ENCODE measurements at places on chromosomes 12 and 14.

- DNase-seq, result no peak
These were observed 51.6 kb upstream of the PIWIL1 start for GRCh38 chr12:130286041-130286440.

GRCh38 chr12:118144499-118144898 is 8.6 kb downstream of the PEBP1 start:
- DNase-seq, result no peak

GRCh38 chr14:88473791-88474190 is 81.0 kb downstream of the PTPN21 start:
- DNase-seq, result peak; percentile 65

DNA sequence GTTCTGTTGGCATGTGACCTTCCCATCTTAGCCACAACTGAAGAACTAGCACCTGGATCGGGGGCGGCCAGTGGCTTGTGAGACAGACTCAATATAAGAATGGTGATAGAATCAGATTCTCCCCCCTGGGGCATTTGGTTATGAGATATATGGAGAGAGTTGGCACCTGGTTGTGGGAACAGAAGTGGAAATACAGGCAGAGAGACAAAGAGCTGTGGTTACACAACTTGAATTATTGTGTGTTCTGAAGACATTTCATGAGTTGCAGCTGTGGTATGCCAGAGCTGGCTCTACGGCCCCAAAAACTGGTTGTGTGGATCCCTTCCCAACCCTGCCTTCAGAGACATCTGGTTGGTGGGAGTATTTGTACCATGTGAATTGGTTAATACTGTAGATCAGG is 2.9 kb upstream of the MSRB3 start:
- no peak for DNase-seq

GRCh38 chr12:87981495-87981894 is 47.7 kb downstream of the C12orf50 start:
- DNase-seq, result no peak

- DNase-seq, result no peak
These were observed 30.6 kb downstream of the STK38L start for GRCh38 chr12:27274706-27275105.

- DNase-seq, result no peak
These were observed 864.7 kb downstream of the SLC6A15 start for GRCh38 chr12:84047881-84048280.

DNA sequence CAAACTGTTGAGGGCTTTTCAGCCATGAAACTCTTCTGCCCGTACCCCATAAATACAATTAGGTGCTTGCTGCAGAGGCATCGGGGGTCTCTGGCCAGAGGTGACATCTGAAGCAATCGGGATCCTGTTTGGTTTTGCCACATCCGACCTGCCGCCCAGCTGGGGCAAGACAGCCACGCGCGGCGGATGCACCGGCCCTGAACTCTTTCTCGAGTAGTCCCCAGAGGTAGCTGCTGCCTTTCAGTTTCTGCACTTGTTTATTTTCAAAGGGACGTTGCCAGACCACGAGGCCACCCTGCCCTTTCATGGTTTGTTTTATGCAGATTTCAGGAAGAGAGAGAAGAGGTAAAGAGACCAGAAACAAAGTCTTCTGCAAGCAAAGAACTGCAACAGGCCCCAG is 10.6 kb upstream of the MLXIP start:
- DNase-seq, result no peak

GRCh38 chr12:81206429-81206828 is 128.6 kb downstream of the ACSS3 start:
- no peak for DNase-seq
